ENCODE measurements at places on chromosomes 11 and 22.

GRCh38 chr11:130477586-130478203, 29.2 kb downstream of the ADAMTS15 start:
- DNase-seq, result no peak

DNA sequence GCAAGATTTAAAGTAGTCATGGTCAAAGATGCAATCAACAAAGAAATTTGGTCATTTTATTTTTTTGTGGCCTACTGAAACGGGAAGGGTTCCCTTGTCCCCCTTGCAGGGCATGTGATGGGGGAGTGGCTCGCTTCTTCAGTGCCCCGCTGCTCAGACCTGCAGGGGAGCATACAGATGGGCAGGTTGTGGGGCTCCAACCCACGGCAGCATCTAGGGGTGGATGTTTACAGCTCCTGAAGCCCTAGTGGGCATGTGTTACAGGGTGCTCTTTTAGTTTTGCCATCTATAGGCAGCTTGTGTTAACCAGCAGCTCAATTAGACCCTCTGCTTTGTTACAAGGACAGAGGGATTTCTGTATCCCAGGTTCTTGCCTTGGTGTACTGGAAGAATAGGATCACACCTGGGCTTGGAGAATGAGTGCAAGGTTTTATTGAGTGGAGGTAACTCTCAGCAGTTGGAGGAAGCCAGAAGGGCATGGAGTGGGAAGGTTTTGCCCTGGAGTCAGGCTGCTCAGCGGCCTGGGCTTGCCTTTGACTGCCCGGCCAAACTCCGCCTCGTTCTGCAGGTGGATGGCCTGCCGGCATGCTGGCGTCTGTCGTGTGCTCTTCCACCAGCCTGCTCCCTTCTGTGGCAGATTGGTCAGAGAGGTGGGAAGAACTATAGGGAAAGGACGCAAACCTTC, 9.4 kb downstream of the GSTP1 start:
- no peak for DNase-seq

DNA sequence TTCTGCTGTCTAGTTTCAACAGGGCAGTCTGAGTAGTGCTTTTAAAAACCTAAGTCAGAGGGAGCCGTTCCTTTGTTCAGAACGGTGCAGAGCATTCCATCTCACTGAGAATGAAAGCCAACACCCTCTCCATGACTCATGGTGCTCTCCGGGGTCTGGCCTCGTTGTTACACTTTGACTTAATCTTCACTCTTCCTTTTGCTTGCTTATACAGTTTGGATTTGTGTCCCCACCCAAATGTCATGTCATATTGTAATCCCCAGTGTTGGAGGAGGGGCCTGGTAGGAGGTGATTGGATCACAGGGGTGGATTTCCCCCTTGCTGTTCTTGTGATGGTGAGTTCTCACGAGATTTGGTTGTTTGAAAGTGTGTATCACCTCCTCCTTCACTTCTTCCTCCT, 292.2 kb downstream of the ST3GAL4 start:
- peak; percentile 12 for DNase-seq

DNA sequence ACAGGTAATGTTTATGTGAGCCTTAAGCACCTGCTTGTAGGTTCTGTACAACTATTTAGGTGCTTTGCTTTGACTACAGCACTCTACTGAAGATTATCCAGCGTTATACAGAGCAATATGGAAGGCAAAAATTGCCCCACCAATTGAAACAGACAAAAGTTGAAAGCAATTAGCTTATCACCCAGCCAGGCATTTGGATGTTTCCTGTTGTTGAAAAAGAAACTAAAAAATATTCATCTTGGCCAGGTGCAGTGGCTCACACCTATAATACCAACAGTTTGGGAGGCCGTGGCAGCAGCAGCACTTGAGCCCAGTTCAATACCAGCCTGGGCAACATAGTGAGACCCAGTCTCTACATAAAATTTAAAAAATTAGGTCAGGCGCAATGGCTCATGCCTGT, 18.5 kb downstream of the ATL3 start:
- no peak for DNase-seq

GRCh38 chr11:62613291-62613778, 278 bp downstream of the ROM1 start:
- DNase-seq, result no peak

- DNase-seq, result no peak
Measured at GRCh38 chr22:47332246-47332980, 570.0 kb downstream of the TBC1D22A start.

- DNase-seq, result peak; percentile 63
Measured at GRCh38 chr22:39214383-39215069, 30.3 kb downstream of the PDGFB start.

DNA sequence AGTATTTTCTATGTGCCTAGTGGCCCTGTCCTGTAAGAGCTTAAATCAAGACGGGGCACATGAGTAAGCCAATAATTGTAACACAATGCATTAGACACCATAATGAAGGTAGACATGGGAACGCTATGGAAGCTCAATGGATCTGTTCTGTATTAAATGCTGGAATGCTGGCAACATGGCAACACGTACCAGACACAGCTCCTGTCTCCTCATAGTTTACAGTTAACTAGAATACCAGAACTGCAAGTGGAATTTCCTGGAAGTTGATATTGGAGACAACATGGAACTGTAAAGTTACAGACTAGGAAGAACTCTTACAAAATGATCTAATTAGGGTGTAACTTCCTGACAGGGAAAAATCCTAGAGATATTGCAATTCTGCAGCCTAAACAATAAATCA, 12.4 kb downstream of the P4HA3 start:
- no peak for DNase-seq
